Upper lobe of left lung (tissue), 6 donors: ENCODE measurements at places on chromosomes 7 and 10. TPM values are rescaled to one million over a fixed set of nuclear protein-coding genes. Genes with fewer than 3 reads are reported as not detected.
A peak's percentile ranks its signal among the peaks of the same experiment; 100 is the strongest.

GRCh38 chr7:21300692-21301091 lies 127.2 kb upstream of the SP4 start:
- no peak for DNase-seq
- H3K27me3 ChIP-seq, result no peaks in the 10 kb centered on the region
- no peak overlapping the region for H3K27ac ChIP-seq
- no peaks in the 10 kb centered on the region for H3K36me3 ChIP-seq
- no peaks in the 10 kb centered on the region for H3K4me1 ChIP-seq

DNA sequence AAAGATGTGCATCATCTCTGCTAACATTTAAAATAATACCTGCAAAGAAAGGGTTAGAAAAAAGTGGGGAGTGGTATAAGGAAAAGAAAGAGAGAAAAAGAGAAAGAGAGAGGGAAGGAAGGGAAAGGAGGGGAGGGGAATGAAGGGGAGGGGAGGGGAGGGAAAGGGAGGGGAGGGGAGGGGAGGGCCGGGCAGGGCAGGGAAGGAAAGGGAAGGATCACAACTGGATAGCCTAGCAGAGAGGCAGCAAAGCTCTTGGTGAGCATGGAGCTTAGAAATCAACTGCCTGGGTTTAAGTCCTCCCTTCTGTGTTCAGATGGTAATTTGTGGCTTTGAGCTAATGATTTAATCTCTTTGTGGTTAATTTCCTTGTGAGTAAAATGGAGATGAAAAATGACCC lies 5.4 kb upstream of the FAM237B start:
- no peaks in the 10 kb centered on the region for H3K27me3 ChIP-seq
- DNase-seq, result no peak
- H3K27ac ChIP-seq, result no peak overlapping the region
- no peak overlapping the region for H3K4me3 ChIP-seq

- H3K27ac ChIP-seq, result no peak overlapping the region
- H3K27me3 ChIP-seq, result no peaks in the 10 kb centered on the region
- peak; percentile 2 for DNase-seq
- no peaks in the 10 kb centered on the region for H3K4me1 ChIP-seq
These were observed 92.3 kb upstream of the ELMO1 start for GRCh38 chr7:37540917-37541316.

GRCh38 chr7:81284576-81284975 lies 365.7 kb upstream of the SEMA3C start:
- no peak overlapping the region for H3K4me3 ChIP-seq
- H3K36me3 ChIP-seq, result no peaks in the 10 kb centered on the region
- no peak for DNase-seq

GRCh38 chr7:131244259-131244852 lies 83.3 kb upstream of the MKLN1 start:
- H3K36me3 ChIP-seq, result no peaks in the 10 kb centered on the region
- DNase-seq, result no peak
- no peak overlapping the region for H3K27ac ChIP-seq

- H3K36me3 ChIP-seq, result peaks cover 37% of the 10 kb centered on the region
- DNase-seq, result no peak
- no peak overlapping the region for H3K4me3 ChIP-seq
- H3K27me3 ChIP-seq, result no peaks in the 10 kb centered on the region
These were observed 12.4 kb upstream of the STRIP2 start for GRCh38 chr7:129421717-129422250.

DNA sequence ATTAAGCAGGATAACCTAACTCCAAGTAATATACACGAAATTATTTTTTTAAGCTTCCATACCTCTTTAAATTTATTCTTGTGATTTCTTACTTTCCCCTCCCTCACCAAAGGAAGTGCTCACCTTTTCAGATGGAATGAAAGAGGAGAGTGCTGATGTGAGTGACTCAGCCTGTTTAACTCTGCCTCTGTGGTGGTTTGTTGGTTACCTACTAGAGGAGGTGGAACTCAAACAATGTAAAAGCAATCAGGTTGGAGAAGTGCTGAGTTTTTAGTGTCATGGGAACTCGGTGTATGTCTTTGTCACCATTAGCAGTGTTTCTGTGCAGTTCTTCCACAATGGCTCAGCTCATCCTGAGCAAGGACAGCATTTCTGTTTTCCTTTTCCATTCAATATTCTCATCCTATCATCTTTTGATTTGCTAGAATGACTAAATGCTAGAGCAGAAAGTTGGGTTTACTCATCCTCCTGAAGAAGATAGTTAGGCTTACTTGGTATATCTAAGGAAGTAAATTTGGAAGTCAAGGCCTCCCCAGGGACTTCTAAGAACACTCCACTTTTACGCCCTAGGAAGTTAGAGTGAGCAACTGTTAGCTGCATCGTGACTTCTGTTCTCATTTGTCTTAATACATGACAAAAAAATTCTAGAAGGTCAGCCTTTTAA lies 6.0 kb downstream of the ADD3 start:
- no peaks in the 10 kb centered on the region for H3K27me3 ChIP-seq
- no peak overlapping the region for H3K27ac ChIP-seq
- DNase-seq, result no peak
- H3K4me1 ChIP-seq, result peaks cover 52% of the 10 kb centered on the region
- H3K4me3 ChIP-seq, result no peak overlapping the region
- no peaks in the 10 kb centered on the region for H3K36me3 ChIP-seq

DNA sequence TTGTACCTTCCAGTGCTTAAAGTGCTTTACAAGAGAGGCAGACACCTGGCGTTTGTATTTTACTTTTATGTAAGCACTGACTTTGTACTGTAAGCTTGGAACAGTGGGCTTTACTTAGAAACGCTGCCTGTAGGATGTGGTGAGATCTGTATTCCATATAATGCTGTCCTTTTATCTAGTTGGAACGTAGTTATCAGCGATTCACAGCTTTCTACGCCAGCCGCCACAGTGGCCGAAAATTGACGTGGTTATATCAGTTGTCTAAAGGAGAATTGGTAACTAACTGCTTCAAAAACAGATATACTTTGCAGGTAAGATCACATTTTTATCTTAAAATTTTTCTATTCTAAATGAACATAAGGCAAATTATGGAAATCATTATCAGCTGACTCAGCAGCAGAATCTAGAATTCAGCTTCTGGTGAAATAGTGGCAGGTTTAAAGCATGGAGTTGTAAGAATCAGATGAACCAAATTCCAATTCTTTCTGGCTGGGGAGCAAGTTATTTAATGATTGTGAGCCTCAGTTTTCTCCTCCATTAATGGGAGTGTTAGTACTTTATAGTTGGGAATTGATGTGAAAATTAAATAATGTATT lies 91.5 kb downstream of the CUL1 start:
- H3K36me3 ChIP-seq, result peaks cover 100% of the 10 kb centered on the region
- no peak overlapping the region for H3K4me3 ChIP-seq
- no peak overlapping the region for H3K27ac ChIP-seq
- no peak for DNase-seq
- no peaks in the 10 kb centered on the region for H3K27me3 ChIP-seq

GRCh38 chr10:33189808-33190207 lies 144.7 kb downstream of the NRP1 start:
- H3K4me1 ChIP-seq, result peaks cover 19% of the 10 kb centered on the region
- no peaks in the 10 kb centered on the region for H3K27me3 ChIP-seq
- no peak for DNase-seq

GRCh38 chr10:100167553-100168312 lies 18.1 kb downstream of the ERLIN1 start:
- peaks cover 4% of the 10 kb centered on the region for H3K4me1 ChIP-seq
- H3K4me3 ChIP-seq, result no peak overlapping the region
- H3K36me3 ChIP-seq, result peaks cover 5% of the 10 kb centered on the region
- peak overlapping the region; percentile 9 for H3K27ac ChIP-seq
- no peaks in the 10 kb centered on the region for H3K27me3 ChIP-seq
- DNase-seq, result no peak

DNA sequence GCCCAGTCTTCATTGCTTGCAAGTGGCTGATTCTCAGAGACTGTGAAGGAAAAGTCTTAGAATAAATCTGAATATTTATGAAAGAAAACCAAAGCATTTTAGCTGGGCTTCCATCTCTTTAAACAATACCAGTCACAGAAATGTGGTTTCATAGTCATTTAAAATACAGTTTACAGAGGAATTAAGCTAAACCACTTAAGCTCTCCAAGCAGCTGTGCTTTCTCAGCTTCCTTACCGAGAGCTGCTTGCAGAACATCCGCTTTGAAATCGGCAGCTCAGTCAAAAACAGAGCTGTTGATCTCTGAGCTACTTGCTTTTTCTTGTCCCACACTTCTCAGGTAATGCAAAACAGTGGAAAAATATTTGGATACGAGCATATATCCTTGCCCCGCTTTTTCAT lies 134.5 kb downstream of the DYNC1I1 start:
- H3K27ac ChIP-seq, result no peak overlapping the region
- H3K4me1 ChIP-seq, result no peaks in the 10 kb centered on the region
- no peak for DNase-seq
- no peaks in the 10 kb centered on the region for H3K36me3 ChIP-seq
- H3K4me3 ChIP-seq, result no peak overlapping the region
- H3K27me3 ChIP-seq, result no peaks in the 10 kb centered on the region

DNA sequence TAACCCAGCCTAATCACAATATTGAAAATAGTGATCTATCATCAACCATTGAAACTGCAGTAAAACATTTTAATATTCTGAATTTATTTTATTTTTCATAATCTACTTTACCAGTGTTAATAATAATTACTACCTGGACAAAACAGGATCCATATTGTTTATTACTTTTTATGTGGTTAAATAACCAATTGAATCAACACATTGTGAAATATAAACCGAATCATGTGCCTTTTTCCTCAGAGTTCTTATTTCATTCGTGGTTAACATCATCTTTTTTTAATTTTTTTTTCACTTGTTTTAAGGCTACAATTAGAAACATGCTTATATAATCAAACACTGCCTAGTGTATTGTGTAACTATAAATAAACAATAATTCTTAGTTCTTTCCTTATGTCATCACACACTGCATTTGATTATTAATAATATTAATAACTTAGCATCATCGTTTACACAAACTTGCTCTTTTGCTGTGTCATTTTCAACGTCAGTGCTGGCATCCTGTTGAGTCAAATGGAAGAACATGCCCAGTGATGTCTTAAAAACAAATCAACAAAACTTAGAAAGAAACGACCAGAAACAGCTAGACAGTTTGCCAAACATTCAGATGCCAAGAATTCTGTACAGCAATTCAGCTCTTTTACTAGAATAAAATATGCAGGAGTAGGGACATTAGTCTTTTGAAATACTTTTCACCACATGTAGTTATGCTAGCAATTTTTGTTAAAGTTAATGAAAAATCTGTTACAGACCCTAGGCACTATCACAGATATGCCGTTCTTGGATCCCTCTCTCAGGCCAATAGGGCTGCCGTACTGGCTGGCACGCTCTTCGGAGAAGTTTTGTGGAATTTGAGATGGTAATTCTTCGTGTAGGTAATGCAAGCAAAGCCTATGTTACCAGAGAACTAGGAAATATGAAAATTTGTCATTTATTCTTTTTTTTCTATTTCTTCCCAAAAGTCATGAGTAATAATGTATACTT lies 330.4 kb upstream of the SEMA3A start:
- no peak overlapping the region for H3K27ac ChIP-seq
- DNase-seq, result no peak
- no peaks in the 10 kb centered on the region for H3K36me3 ChIP-seq
- no peaks in the 10 kb centered on the region for H3K4me1 ChIP-seq
- no peak overlapping the region for H3K4me3 ChIP-seq

ACTL6B gene
- total RNA-seq, result not detected

RNF32 gene
- 1.5 TPM for total RNA-seq

PLOD3 gene
- total RNA-seq, result 54.4 TPM

PDK4 gene
- 316 TPM for total RNA-seq

WEE2 gene
- not detected for total RNA-seq

OR2A42 gene
- not detected for total RNA-seq

ASIC3 gene
- total RNA-seq, result 3.2 TPM

HMX2 gene
- not detected for total RNA-seq

TMEM229A gene
- not detected for total RNA-seq

ACSM6 gene
- total RNA-seq, result not detected

POU6F2 gene
- under 0.01 TPM for total RNA-seq
